ENCODE measurements at places on chromosomes 7 and 10.

GRCh38 chr10:20173046-20173445 is 356.8 kb downstream of the PLXDC2 start:
- DNase-seq = no peak

DNA sequence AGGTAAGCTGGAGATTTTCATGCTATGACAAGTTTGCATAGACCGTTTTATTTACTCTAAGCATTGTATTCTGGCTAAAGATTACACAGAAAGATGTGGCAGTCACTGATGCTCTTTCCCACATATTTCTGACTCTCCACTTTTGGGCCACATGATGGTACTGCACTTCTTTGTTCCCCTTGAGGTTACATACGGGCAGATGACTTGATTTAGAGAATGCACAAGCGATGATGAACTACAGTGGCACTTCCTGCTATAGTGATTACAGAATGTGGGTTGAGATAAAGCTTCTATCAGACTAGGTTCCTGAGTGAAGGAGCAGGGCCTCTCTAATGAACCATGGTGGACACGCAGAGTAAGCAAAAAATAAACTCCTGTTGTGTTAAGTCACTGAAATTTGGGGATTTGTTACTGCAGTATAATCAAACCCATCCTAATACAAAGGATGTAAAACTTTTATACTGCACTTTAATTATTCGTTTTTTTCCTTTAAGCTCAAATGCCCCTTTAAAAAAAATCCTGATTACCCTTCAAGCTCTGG is 177.9 kb downstream of the TAX1BP1 start:
- no peak for DNase-seq

DNA sequence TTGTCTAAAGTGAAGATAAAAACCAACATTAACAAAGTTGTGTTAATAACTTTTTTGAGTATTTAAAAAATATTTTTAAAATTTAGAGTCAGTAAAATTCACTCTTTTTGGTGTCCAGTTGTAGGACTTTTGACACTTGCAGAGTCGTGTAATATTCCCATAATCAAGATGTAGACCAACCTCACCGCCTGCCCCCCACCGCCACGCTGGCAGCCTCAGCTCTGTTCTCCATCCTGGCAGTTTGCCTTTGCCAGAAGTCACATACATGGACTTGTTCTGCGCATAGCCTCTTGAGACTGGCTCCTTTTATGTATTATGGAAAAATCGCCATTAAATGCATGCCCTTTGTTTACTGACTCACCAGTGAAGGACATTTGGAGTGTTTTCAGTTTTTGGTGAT is 27.3 kb upstream of the SYCE1 start:
- DNase-seq = no peak

GRCh38 chr10:119947300-119947699 is 54.8 kb downstream of the SEC23IP start:
- no peak for DNase-seq

DNA sequence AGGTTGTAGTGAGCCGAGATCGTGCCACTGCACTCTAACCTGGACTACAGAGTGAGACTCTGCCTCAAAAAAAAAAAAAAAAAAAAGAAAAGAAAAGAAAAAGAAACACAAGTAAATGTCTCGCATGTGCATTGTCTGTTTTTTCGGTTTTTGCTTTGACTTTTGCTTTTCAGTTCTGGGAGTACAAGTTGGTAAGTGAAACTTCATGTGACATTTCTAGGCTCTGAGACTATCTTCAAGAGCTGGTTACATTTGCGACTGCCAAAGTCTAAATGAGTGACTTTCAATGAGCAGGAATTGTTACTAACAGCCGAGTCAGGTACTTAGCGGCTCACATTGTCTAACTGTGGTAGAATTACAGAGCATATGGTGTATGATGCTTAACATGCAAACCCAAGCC is 107.0 kb upstream of the CELF2 start:
- no peak for DNase-seq

GRCh38 chr10:95253007-95253406 is 37.8 kb downstream of the PDLIM1 start:
- DNase-seq = no peak

- DNase-seq = no peak
Measured at GRCh38 chr10:129416956-129417765, 49.9 kb upstream of the MGMT start.

- DNase-seq = no peak
Measured at GRCh38 chr10:50384238-50384637, 132.9 kb upstream of the ASAH2 start.

DNA sequence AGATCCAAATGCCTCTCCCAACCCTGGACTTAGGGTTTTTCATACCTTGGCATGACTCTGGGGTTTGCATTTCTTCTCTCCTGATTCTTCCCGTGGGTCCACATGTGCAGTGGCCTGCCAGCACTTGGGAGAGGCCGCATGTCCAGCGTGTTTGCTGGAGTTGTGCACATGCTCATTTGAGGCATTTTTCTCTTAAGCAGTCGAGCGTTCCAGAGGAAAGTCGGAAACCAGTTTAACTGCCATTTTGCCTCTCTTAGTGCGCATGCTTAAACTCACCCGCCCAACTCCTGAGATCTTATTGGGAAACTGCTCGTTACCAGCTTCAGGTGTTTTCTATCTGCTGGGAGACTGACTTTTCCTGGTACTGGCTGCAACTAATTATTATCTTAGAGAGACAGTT is 888.4 kb upstream of the PHF14 start:
- no peak for DNase-seq

GRCh38 chr7:18724318-18724717 is 228.8 kb downstream of the HDAC9 start:
- no peak for DNase-seq

- no peak for DNase-seq
Measured at GRCh38 chr7:38825721-38826440, 83.1 kb downstream of the VPS41 start.

- DNase-seq = no peak
Measured at GRCh38 chr7:80128918-80129317, 5.7 kb upstream of the GNAI1 start.

DNA sequence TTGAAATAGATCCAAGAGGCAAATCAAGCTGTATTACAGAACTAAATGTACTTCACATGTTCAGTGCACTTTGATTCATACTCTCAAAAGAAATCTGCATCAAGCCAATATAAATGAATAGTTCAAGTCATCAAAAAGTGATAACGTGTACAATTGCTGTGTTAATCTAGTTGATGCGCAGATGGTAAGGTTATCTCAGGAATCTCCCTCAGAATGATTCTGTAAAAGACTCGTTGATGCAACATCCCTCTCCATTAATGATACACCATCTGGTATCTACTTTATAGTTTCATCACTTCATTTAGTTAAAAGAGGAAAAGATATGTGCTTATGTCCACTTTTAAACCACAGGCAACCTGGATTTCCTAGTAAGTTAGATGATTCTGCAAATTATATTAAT is 200.6 kb downstream of the CHCHD3 start:
- no peak for DNase-seq

- DNase-seq = no peak
Measured at GRCh38 chr7:151705636-151706276, 171.2 kb downstream of the PRKAG2 start.

- no peak for DNase-seq
Measured at GRCh38 chr10:27680691-27681605, 64.7 kb downstream of the MKX start.

- DNase-seq = no peak
Measured at GRCh38 chr7:5564894-5565293, 141.3 kb upstream of the TNRC18 start.

GRCh38 chr7:69635555-69636185 is 37.4 kb downstream of the AUTS2 start:
- no peak for DNase-seq

GRCh38 chr7:124992851-124993562 is 63.4 kb upstream of the POT1 start:
- DNase-seq = no peak

DNA sequence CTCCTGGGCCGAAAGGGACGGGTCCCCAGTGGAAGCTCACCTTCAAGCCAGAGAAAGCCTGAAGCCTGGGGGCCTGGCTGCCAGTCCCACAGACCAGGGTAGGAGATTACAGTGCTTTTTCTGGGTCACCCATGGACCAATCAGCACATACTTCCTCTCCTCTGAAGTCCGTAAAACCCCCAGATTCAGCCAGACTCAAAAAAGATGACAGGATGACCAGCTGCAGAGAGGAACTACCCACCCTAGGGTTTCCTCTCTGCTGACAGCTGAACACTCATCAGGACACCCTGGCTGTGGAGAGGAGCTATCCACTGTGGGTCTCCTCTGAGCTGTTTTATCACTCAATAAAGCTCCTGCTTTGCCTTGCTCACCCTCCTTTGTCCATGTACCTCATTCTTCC is 78.0 kb downstream of the SAMD9 start:
- DNase-seq = no peak

DNA sequence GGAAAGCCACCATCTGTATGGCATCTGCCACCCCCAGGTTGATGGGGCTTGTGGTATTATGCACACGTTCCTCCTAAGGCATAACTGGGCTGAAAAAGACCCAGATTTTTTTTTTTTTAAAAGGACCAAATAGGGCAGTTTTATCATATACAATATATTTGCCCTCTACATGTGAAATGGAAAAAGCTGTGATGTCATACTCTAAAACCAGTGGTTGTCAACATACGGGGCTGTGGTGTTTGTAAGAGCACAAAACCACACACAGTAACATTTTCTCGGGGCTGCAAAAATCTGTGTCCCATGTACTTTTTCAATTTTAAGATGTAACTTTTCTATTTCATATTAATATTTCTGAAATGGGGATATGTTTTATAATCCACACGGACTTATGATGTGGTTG is 34.9 kb downstream of the FAM171A1 start:
- no peak for DNase-seq

- DNase-seq = no peak
Measured at GRCh38 chr7:24834128-24834798, 77.0 kb upstream of the GSDME start.

DNA sequence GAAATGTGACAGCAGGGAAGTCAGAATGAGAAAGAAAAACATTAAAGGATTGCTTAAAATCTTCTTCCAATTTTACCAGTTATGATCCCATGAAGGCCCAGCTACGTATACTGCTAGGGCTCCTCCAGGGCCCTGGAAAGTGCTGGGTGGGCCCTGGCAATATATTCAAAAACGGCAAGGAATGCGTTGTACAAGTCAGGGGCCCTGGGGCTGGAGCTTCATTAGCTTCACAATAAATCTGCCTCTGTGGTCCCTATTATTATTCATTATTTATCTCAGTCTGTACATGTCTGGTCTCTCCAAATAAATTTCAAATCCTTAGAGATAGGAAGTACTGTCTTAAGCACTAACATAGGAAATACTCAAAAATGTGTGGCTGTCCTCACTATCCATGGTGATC is 7.6 kb downstream of the JAZF1 start:
- DNase-seq = no peak

DNA sequence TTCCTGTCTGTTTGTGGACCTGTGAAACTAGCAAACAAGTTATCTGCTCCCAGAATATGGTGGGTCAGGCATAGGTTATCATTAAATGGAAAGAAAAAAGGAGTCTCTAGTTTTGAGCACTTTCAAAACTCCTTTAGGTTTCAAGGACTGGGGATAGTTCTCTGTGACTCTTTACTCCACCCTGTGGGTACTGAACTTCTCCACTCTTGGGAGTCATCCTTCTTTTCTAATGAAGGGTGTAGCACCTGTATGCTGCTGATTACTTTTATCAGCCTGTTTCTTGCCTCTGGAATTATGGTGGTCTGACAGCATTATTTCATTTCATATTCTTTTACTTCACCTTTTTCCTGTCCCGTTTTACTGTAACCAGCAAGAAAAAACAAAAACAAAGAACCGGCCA is 6.7 kb downstream of the GNAI1 start:
- DNase-seq = no peak

GRCh38 chr7:66953044-66953427 is 32.0 kb downstream of the TMEM248 start:
- no peak for DNase-seq
